ENCODE measurements at places on chromosomes 6 and 20.

DNA sequence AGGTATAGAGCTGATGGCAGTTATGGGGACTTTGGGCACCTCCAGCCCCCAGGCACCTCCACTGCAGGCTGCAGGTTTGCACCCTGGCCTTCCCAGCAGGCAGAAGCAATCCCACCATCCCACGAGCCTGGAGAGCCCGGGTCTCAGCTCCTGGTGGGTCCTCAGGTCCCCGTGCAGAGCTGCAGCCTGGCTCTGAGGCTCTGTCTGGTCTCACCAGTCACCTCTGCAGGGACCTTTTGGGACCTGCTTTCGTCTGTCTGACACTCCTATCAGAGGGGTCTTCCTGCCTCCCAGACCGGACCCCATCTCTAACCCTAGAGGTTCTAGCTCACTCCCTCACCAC is 41.9 kb downstream of the FGD2 start:
- no peak for DNase-seq

DNA sequence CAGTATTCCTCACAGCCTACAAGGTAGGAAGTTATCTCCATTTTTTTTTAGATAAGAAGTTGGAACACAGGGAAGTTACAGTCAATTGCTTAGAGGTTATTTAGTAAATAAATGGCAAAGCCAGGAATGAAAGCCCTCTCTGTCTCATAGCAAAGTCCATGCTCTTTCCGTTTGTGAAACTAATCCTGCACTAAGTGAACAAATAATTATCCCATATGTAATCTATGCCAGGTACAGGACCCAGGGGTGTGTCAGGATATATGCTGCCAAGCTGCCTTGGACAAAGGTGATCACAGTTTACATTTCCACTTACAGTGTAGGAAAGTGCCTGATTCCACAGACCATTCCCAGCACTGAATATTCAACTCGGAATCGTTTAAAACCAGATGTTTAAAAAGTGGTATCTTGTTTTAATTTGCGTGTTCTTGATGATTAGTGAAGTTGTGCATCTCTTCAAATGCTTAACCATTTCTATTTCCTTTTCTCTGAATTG is 13.6 kb upstream of the GMDS start:
- no peak for DNase-seq

- DNase-seq: no peak
Measured at GRCh38 chr20:6663104-6663503, 104.4 kb upstream of the BMP2 start.

DNA sequence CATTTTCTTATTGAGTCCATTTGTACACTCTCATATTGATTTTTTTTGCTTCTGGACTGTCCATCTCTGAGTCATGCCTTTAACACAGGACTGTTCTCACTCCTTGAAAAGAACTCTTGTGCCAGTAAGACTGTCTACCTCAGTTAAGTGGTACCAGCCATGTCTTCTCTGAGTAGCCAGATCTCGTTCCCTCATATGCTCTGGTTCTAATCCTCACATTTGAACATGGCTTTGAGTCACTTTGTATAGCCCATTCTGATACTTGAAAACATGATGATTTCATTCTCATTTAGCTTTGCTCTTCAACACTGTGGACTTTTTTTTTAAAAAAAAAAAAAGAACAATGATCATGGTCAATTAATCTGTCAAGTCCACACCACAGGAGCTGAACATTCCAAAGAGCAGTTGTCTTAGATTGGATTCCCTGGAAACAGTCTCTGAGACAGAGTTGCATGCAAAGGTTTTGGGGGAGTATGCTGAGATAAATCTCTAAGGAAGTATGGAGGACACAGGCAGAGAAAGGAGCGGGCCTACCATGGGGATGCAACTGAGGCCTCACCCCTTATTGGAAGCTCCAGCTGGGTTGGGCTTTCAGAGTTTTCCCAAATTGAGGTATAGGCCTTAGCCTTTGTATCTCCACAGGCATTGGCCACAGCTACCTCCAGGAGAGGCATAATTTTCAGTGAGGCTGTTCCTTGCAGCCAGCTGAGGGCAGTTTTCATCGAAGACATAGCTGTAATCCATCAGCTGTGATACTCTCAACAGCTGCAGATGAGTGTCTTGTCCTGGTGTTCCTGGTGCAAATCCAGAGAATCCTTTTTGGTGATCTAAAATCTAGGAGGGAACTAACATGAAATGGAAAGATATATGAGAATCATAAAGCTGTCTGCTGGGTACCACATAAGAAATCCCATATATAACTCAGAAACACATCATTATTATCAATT is 6.0 kb upstream of the PTCHD4 start:
- no peak for DNase-seq

- no peak for DNase-seq
Measured at GRCh38 chr6:110485491-110485890, 9.1 kb upstream of the SLC22A16 start.

DNA sequence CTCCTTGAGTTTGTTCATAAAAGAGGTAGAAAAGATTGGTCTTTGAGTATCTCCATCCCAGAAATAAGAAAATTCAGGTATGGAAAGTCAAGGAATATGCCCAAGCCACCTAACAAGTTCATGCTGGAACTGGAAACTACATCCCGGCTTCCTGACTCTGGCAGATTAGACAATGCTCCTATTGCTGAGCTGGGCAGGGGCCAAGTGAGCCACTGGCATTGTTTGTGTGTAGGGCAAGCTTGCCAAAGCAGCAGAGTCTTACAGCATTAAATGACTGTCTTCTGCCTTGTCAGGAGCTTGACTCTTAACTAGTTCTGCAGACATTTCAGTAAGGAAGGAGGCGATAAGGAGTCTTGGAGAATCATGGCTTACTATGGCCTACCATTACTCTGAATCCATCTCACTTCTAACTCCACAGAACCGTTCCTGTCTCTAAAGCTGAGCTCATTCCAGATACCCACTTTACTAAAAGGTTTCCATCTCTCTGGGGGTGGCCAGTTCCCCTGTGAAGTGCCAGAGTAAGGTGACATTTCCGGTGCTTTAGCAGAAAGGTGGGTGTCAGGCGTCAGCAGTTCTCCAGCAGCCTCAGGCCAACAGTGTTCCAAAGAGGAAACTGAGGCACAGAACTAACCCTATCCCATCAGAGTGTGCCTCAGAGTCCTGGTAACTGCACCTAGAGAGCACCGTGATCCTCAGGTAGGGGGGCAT is 30.1 kb downstream of the PRDM1 start:
- no peak for DNase-seq

DNA sequence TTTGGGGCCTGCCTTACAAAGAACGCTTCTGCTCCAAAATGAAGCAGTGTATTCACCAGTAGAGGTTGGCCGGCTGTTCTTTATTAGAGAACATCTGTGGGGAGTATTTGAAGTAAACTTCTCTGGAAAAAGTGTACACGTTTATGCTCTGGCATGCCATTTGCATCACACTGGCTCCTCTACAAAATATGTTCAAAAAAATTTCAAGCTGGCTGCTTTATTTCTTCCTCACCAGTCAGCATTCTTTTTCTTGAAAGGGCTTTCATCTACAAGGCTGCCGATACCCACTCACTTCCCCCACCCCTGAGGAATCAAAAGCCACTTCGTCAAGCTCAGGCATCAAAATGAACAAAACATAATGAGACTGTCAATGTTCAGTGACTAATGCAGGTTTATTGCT is 294.1 kb downstream of the TFAP2B start:
- no peak for DNase-seq

DNA sequence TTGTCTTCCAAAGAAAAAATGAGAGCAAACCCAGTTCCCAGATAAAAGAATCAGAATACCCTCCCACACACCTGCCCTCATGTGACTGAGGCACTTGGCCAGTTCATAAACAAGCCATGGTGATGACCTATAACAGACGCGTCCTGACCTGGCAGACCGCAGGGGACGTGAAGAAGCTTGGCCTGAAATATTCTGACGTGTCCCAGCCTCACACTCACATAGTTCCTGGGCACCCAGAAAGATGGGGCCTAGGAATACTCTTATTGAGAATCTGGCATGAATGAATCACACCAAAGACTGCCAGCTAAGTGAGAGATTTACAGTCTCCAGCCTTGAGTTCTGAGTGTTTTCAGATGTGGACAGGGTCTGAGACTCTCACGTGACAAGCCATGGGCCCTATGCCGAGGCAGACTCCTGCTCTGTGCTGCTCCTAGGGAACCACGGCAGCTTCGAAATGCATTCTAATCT is 17.2 kb upstream of the MAP3K4 start:
- DNase-seq: no peak

DNA sequence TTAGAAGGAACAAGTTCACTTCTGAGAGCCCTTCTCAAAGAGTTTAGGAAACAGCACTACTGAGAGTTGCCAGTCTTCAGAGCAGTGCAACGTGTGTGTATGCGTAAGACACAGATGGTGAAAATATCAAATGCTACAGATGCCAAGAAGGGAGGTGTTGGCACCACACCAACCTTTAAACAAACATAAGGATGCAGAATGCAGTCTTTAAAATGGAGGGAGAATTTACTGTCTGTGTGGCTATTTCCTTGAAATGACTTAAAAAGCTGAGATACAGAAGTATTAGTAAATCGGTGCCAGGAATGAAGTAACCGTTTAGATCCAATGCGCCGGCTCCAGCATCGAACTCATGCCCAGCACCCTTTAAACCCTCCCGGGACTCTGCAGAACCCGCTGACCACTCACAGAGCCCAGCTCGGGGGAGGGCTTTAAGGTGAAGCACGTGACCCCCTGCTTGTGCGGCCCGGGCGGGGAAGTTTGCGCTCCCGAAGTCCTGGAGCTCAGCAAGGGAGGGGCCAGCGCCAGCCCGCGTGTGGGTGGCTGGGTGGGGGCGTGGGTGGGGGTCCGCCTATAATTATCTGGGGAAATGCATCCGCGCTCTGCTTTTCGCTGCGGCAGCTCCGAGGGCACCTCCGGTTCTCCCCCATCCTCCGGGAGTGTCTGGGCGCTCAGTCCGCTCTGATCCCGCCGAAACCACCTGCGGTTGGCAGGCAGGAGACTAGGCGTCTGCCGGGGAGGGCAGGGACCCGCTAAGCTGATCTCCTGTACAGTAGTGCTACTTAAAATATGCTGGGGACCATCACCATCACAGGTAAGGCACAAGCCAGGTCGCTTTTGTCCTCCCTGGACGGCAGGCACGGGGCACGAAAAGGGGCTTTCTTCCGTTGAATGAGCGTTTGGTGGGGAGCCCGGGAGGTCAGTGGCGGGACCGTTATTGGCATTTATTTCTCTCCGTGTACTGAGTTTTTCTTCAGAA is 66.0 kb downstream of the ZBTB2 start:
- DNase-seq: no peak

DNA sequence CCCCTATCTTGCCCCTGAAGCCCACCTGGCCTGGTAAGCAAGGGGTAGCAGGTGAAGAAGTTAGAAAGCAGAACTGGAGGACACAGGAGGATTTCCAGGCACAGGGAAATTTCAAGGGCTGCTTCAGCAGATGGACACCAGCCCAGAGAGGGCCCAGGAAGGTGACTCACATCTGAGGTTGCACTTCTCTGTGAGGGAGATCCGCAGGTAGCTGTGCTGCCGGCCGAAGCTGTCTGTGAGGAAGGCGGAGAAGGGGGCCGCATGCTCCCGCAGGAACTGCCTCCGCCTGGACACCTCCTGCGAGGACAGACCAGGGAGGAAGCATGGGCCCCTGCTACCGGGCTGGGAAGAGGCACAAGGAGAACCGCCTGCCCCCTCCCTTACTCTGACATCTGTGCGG is 7.1 kb downstream of the MOCS1 start:
- no peak for DNase-seq

DNA sequence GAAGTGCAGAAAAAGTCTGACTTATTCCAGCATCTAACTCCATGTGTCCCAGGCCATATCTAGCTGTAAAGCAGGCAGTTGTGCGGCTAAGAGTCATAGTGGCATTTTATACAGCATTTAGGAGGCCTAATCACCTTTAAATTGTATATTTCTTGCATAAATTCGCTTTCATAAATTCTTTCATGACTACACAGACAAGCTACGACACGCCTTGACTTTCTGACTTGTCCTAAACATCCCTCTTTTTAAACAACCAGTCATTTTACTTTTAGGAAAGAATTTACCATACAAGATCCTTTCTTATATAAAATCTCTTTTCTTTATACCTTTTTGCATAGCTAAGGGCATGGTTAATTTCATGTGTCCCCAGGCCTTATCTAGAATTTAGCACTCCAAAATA is 81.7 kb upstream of the THBS2 start:
- no peak for DNase-seq

- DNase-seq: peak; percentile 24
Measured at GRCh38 chr6:108492131-108492766, 68.5 kb upstream of the FOXO3 start.

DNA sequence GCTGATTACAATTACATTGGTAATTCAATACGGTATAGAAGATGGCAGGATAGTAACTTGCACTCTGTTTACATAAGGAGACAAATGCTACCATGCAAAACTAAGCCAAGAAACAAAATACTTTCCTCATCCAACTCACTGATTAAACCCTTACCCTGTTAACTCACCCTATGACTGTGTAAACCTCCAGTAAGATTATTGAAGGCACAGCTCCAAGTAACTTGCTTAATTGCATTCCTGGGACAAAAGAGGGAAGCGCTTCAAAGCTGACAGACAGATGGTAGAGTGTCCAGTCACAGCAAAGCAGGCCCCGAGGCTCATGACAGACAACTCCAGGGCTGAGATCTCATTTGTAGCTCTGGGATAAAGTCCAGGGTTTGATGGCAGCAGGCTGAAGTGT is 6.9 kb upstream of the KIF16B start:
- DNase-seq: no peak

GRCh38 chr20:4068708-4069107 is 53.4 kb upstream of the RNF24 start:
- DNase-seq: no peak

DNA sequence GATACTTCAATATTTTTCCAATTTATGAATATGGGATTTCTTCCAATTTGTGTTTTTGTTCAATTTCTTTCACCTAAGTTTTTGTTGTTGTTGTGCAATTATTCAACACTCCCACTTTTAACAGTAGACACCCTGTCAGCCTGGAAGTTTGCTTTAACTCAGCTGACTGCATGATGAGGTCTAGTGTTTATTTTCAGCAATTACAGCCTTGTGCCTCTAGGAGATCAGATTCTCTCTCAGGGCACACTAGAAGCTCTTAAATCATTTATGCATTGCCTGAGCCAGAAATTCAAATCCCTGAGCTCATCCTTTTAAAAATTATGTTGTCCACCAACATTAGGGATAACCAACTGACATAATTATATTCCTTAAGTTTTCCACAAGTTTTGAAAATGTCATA is 85.7 kb downstream of the MRAP2 start:
- DNase-seq: no peak

- DNase-seq: peak; percentile 74
Measured at GRCh38 chr6:159467473-159468041, 225.5 kb downstream of the SOD2 start.

DNA sequence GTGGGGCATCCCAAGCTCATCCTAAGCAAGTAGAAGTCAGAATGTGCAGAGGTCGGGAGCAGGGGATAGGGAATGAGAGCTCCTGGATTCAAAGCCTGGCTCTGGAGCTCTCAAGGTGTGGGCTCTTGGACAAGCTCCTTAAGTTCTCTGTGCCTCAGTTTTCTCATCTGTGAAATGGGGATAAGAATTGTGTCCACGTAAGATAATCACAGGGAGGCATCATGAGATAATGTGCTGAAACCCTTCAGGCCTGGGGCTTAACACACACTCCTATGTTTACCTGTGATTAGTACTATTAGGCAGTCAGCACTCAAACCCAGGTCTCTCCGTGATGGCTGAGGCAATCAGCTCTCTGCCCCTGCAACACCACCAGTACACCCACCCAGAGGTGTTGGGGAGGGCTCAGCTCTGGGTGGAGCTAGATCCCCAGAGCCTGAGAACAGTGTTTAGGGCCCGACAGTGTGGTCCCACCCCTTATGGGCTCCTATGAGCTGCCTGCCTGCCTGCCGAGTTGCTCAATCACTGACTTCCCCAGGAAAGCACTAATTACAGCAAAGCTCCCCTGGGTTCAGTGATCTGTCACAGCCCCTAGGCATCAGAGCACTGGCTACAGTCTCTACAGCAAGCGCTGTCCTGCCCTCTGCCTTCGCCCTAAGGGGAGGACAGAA is 6.3 kb upstream of the SIRPA start:
- DNase-seq: no peak
